LHCN-M2 (cell line): ENCODE measurements at places on chromosomes 11 and 22.

DNA sequence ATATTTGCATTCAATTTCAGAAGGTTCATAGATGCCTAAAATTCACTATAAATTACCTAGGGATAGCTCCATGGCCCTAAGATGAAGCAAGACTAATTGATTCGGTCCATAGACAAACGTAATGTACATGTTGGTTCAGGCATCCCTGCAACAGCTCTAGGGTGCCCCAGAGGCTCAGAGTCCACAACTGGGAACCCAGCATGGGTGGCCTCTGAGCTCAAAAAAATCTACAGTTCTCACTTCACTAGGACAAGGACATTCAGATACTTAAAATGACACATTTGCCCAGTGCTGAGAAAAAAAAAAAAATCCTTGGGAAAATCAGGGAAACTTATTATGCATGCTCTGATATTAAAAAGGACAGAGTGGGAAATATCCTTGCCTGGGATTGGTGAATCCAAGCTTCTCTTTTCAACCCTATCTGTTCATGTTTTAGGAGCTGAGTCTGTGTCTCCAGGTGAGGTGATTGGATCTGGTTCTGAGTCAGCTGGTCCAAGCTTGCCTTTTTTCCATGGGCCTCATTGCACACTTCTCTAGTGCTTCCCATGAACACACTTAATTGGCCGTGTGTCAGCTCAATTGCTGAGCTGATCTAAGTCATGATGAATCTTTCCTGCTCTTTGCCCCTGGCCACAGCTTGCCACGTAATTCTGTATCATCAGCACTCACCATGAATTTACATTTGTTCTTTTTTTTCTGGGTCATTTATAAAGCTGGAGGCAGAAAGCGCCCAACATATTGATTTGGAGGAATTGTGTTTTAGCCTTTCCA, 116.3 kb upstream of the RCN1 start:
- DNase-seq: peak; percentile 90

- DNase-seq: no peak
Observed at GRCh38 chr11:23944923-23945322, 551.9 kb upstream of the LUZP2 start.

DNA sequence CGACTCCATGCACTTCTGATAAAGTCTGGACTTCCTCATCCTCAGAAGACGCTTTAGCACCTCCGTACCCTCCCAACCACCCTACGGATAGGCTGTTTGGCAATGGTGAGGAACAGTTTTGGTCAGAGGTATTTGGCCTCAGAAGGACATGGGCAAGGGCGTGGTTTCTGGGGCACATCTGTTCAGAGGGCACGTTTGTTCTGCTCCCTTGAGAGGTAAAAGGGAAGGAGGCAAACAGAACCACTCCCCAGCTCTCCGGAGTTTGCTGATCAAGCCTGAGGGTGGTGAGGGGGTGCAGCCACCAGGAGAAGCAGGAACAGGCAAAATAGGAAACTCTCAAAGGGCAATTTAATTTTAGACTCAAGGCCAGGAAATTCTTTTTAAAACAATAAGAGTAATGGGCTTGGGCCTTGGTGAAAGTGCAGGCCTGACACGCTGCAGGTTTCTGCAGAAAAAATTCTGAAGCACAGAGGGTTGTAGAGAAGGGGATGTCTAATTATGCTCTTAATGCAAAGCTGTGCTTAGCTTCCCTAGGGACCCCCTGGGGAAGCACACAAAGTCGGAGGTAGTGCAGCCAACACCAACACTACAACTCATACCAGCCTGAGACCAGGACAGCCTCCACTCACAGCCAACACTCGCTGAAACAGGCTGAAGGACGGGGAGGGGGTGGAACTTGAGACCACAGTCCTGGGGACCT, 23.3 kb downstream of the ETS1 start:
- no peak for DNase-seq

GRCh38 chr11:85827748-85828639, 17.1 kb upstream of the SYTL2 start:
- peak; percentile 93 for DNase-seq

- DNase-seq: no peak
Observed at GRCh38 chr11:3229673-3230630, 2.3 kb downstream of the MRGPRE start.

DNA sequence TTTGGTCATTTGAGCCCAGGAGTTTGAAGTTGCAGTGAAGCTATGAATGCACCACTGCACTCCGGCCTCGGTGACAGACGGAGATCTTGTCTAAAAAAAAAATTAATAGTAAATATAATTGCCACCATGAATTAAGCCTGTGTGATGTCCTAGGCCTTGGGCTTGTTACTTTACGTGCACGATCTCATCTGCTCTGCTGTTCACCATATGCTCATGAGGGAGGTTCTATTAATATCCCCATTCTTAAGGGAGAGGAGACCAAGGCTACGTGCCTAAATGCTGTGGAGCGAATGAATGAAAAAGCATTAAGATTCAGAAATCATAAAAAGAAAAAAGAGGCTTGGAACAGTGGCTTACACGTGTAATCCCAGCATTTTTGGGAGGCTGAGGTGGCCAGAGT, 2.6 kb upstream of the ATG2A start:
- no peak for DNase-seq

- peak; percentile 67 for DNase-seq
Observed at GRCh38 chr11:17734986-17735817, 621 bp downstream of the KCNC1 start.

DNA sequence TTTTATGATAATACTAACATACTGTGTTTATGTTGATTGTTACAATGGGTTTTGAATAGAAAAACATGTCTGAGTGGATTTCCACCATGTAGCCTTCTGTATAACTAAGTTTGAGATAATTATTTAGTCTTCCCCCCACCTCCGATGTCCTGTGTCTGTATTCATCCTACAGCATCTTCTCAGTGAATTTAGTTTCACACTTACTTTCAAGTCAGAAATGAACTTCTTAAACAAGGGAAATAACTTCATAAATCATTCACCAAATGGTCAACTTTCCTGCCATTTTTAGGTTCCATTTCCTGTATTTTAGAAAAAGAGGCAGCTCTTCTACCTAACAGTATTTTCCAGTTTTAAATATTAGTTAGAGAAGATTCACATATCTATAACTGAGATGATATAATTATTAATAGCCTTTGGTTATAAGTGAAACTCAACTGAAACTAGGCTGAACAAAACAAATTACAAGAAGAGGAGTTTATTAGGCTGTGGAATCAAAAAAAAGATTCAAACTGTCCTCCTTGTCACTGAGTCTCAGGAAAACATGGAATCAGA, 3.5 kb downstream of the OR51B5 start:
- DNase-seq: no peak

GRCh38 chr11:68166969-68167368, 45.8 kb upstream of the CHKA start:
- no peak for DNase-seq

GRCh38 chr11:125750629-125751028, 4.5 kb downstream of the PATE1 start:
- no peak for DNase-seq

DNA sequence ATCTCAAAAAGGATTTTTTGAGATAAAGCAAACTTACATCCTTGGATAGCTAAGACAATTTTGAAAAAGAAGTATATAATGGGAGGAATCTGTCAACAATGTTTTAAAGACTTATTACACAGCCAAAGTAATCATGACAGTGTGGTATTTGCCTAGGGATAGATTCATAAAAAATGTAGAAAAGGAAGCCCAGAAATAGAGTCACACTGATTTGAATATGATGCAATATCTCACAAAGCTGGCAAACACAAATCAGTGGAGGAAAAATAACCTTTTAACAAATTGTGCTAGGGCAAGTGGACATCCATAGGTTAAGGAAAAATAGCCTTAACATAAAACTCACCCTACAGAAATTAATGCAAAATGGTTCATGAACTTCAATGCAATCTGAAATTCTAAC, 6.0 kb downstream of the XKR3 start:
- no peak for DNase-seq

GRCh38 chr22:44159221-44159620, 21.5 kb upstream of the PARVG start:
- no peak for DNase-seq

DNA sequence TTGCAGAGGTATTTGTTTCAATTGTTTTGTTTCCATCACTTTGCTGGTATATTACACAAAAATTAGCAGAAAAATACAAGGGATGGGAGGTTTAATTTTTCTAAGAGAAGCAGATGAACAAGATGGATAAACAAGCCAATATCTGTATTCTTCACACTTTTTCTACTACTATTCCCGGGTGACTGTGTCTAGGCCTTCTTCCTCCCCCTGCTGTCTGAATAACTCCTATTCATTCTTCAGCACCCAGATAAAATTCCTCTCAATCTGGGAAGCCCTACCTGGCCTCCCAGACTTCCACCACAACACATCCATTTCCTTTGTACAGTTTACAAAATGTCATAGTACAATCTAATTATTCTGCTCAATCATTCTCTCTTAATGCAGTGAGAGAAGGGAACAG, 666.6 kb upstream of the TENM4 start:
- no peak for DNase-seq

DNA sequence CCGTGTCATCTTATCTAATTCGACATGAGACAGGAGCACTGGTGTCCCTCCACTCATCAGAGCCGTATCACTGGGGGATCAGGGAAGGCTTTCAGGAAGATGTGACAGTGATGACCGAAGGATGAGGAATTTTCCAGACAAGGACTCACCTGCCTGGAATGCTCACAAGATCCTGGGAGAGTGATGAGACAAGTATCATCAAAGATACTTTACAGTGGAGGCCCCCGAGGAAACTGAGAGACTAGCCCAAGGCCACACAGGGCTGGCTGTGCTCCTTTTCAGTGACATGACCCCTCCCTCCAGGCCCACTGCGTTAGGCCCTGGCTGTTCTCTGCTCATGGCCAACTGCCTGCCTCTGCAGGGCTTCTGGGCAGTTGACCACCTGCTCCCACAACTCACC, 13.0 kb downstream of the CLPB start:
- no peak for DNase-seq

DNA sequence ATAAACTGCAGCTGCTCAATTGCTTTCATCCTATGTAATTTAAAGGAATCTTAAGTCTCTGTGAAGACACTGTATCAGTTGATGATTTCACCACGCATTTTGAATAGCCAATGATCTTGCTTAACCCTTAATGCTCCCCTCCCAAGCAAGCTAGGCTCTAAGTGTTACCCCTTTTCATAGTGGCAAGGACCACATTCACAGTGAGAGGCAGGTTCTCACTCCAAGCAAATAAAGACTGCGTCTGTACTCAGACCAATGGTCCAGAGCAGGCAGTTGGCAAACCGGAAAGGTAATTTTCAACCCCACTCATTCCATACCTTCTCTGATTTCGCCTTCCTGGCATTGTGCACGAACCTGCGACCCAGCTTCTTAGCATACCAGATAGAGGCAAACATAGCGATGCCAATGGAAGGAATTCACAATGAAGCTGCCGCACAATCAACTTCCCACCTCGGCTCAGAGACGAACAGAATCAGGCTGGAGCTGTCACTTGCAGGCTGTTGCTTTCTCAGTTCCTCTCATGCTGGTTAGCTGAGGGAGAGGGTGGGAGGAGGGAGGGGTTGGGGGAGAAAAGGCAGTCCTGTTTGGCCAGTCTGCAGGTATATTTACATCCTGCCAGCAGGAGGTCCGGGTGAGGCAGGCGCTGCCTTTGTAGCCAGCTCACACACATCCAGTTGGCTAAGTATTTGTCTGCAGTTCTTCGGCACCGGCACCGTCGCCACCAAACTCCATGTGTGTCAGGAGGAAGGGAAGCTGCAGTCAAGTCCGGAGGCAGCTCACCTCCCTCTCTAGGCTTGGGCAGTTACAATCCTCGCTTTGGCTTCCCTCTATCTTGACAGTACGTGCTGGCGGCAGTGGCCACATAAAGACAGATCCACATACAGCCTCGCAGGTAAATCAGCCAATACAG, 1151.2 kb upstream of the CCDC90B start:
- no peak for DNase-seq

GRCh38 chr11:1505480-1505879, 18.9 kb upstream of the MOB2 start:
- DNase-seq: no peak
